ENCODE measurements at places on chromosomes 12 and 14.

DNA sequence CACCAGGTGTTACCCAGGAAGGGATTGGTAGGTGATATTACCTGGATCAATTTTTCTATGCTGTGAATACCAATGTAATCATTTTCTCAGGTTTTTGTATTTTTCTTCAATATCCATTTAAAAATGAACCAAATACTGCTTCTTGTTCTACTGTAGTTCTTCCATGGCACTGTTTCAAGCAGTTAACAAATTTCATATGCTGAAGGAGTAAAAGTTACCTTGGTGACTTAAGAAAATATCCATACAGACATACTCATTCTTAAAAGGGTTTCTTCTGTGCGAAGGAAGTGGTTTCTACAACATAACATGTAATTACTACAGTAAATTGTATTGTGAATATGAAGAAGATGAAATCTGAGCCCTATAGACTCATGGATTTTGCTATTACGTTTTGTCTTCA, 222.5 kb downstream of the TMEM117 start:
- no peak for DNase-seq

DNA sequence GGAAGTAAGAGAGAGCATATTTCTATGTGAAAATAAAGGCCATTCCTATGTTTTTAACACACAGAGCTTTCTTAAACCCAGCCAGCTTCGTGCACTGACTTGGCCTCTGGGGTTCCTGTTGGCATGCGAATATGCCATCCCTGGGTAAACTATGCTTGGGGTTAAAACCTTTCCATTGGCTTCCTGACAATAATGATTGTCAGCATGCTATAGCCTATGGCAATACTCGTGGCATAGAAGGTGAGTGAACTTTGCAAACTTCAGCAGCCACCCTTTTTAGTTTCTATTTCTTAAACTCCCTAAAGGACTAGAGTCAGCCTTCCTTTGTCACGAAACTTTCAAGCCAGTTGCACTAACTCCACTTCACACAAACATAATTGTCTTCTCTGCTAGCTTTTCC, 148.4 kb upstream of the RGS6 start:
- DNase-seq = no peak

DNA sequence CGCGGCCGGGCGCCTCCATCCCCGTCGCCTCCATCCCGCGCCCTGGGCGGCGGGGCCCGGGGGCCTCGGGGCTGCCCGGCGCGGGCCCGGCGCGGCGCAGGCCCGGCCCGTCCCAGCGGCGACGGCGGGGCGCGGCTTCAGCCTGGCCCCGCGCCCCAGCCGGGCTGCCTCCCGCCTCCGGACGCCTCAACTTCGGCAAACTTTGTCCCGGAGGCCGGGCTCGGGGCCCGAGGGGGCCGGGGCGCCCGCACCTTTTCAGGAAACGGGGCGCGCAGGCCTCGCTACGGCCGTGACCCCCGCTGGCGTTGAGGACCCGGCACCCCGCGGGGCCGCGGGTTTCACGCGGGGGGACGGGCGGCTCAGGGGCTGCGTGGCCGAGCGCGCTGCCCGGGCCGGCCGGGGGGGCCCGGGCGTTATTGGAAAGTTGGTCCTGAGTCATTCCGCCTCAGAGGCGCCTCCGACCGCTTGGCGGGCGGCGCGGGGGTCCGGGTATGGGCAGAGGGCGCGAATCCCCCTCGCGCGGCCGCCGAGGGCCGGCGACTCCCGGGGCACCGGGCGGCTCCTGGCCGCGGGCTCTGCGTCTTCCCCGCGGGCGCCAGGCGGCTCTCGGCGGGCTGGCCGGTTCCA, 575 bp downstream of the TRAF3 start:
- DNase-seq = no peak

GRCh38 chr12:1217191-1217949, 226.3 kb downstream of the ERC1 start:
- DNase-seq = no peak

GRCh38 chr12:72989458-72989947, 717.3 kb downstream of the TRHDE start:
- no peak for DNase-seq

GRCh38 chr12:122031342-122032216, 9.9 kb downstream of the BCL7A start:
- peak; percentile 49 for DNase-seq
